ENCODE measurements at places on chromosomes 7 and 10. TPM values are rescaled to one million over a fixed set of nuclear protein-coding genes. Genes with fewer than 3 reads are reported as not detected.

DNA sequence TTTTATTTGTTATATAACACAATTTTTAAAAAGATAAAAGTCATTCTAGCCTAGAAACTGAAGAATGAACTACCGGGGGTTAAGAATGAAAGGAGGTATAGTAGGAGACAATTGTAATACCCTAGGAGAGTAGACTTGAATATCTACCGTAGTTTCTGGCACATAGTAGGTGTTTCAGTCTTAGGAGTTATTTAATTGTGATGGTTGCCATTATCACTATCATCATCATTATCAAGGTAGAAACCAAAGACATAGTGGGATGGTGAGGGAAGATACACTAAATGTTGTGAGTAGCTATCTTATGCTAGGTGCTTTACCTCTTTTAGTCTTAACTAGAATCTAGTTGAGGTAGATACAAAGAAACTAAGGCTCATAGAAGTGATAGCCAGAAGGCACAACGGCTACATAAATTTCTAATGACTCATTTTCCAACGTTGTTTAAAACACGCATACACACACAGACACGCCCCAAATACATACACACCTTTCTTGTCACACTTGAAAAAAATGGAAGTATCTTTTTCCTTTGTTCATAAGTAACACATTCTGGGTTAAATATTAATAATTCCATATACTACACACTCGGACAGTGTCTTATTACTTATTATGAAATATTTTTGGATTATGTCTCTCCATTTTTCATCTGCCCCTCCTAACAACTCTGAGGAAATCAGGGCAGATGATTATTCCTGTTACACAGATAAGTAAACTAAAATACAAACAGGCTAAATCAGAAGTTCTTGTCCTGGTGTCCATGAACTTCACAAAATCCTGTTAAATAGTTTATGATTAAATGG lies 2.0 kb upstream of the ANLN start:
- peak; percentile 26 for DNase-seq

- no peak for DNase-seq
Observed at GRCh38 chr7:69399401-69399800, 198.9 kb upstream of the AUTS2 start.

Gene FAM25A
- not detected for total RNA-seq

DNA sequence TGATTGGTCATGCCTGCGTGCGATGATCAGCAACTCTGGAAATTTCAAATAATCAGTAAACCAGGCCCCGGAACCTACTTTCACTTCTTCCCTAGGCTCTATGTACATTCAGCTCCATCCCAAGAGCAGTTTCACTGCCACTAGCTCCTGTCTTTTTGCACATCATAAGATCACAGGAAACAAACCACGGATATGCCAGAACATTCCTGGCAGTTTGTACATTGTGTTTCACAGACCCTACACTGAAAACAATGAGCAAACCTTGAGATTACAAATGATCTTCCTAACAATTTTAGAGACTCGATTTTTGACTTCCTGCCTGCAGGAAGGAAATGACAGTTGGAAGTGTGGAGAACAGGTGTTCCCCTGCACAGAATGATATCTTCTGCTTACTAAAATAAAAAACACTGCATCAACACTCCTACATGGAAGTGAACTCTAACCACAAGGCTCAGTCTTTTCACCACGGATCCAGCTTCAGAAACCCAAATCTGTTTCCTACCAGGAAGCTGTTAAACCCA lies 7.6 kb upstream of the TMEM236 start:
- no peak for DNase-seq

DNA sequence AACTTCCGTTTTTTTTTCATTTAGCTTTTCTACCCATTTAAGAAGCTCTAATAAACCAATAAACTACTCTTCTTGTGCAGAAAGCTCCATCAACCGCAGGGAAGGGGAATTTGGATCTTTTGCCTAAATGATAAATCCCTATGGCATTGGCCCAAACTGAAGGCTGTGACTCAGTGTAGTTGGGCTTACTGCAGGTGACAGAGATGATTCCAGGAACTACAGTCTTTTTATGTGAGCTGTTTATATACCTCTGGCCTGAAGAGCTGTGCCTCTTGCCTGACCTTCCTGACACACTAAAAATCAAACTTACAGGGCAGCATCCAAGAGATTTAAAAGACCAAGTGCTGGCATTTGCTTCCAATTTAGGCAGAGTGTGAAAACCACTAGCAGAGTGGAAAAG lies 25.2 kb downstream of the ABCB1 start:
- no peak for DNase-seq

DNA sequence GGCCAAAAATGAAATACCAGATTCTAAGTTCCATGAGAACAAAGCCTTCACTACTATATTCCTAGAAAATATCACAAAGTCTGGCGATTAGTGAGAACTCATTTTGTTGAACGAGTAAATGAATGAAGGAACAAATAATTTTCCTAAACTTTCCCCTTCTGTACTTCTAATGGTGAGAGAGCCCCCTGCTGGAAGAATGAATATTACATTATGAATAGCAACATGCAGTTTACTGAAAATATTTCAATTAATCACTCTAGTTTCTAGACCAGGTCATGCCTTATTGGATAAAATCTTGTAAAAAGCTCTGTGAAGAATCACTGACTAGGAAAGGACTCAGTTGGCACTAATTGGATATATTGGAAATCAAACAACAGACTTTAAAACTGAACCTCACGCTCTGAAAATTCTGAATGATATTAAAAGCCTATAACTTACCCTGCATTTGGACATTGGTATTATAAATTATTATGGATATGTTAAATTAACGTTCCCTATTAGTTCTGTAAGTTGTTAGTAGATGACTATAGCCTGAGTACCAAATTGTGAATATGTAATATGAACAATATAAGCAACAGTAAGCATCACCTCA lies 32.4 kb upstream of the MTPN start:
- peak; percentile 49 for DNase-seq

Gene OR6B1
- total RNA-seq, result not detected

DNA sequence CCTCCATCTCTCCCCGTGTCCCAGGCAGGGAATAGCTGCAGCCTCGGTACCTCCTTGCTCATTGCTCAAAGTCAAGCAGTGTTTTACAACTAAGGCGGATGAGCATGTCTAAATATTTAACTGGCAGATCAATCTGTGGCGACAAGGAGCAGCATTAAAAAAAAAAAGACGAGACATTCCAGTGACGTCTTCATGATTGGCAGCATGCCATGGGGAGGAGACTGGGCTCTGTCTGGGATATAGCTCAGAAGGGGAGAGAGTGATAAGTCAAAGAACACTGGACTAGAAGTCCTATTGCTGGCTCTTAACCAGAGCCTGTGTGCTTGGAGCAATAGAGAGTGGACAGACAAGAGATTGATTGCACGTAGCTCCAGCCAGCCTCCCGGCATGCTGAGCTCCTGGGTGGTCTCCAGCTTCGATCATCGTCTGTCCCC lies 287.5 kb upstream of the PODXL start:
- DNase-seq, result no peak

Gene PDZD7
- 1.1 TPM for total RNA-seq

Gene AKAP9
- 28.6 TPM for total RNA-seq

GRCh38 chr7:22214000-22214399 lies 143.0 kb downstream of the RAPGEF5 start:
- no peak for DNase-seq

Gene CYP2W1
- not detected for total RNA-seq

DNA sequence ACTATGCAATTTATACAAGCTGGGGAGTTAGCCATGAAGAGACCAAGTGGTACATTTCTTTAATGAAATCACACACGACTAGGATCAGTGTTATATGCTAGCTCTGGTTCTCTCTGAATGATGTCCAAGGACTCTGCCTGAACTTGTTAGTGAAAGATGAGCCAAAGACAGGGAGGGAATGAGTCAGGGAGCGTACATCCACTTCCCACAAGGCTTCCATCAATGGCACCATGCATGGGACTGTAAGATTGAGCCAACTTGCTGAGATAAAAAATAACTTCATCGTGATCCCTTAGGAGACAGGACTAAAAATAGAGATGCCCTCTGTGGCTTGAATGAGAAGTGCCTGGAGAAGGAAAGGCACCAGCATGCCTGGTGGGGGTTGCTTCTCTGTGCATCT lies 629.7 kb downstream of the ACTR3B start:
- DNase-seq, result no peak

DNA sequence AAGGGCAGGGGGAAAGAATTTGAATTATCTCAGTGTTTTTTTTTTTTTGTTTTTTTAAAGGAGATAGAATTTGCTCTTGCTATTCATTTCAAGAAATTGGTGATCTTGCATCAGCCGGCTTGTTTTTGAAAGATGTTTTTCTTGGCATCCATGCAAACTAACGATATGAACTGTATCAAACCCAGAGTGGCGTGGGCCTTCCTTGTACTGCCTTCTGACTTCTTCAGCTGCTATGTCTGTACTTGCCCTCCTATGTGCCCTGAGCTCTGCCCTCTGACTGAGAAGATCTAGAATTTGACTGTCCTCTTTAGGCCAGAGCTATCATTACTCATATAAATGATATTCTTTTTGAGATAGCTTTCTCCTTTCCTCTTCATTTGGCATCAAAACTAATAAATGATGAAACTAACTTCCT lies 183.1 kb downstream of the EXOC4 start:
- DNase-seq, result peak; percentile 71

DNA sequence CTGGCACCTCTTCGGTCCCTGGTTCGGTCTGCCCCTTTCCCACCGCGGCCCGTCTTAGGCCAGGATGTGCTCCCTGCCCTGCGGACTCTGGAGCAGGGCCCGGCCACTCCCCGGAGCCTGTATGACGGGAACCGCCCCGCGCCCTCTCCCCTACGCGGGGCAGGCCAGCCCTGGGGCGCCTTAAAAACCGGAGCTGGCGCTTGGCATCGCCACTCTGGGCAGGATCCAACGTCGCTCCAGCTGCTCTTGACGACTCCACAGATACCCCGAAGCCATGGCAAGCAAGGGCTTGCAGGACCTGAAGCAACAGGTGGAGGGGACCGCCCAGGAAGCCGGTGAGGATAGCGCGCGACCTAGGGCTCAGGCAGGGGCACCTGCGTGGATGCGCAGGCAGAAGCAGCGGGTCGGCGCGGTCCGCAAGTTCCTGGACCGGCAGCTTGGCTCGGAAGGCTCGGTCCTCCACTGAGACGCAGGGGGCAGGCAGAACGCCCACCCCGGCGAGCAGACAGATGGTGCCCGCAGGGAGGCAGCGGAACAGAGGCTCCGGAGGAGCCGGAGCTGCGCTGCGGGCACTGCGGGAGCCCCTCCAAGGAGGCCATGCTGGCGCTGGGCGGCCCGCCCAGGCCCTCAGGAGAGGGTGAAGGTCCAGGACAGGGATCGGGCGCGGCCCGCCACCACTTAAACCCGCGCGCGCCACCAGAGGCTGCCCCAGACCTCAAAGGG lies at the start of gene ADIRF:
TSS of gene ADIRF (plus strand) at position 212 of the 723 bp plus-strand sequence. CDS start at position 275, 63 bp downstream.
- no peak for DNase-seq

- no peak for DNase-seq
Observed at GRCh38 chr10:69910561-69910960, 108.9 kb downstream of the COL13A1 start.

Gene CCM2
- 49.5 TPM for total RNA-seq

Gene ANXA7
- 125 TPM for total RNA-seq

DNA sequence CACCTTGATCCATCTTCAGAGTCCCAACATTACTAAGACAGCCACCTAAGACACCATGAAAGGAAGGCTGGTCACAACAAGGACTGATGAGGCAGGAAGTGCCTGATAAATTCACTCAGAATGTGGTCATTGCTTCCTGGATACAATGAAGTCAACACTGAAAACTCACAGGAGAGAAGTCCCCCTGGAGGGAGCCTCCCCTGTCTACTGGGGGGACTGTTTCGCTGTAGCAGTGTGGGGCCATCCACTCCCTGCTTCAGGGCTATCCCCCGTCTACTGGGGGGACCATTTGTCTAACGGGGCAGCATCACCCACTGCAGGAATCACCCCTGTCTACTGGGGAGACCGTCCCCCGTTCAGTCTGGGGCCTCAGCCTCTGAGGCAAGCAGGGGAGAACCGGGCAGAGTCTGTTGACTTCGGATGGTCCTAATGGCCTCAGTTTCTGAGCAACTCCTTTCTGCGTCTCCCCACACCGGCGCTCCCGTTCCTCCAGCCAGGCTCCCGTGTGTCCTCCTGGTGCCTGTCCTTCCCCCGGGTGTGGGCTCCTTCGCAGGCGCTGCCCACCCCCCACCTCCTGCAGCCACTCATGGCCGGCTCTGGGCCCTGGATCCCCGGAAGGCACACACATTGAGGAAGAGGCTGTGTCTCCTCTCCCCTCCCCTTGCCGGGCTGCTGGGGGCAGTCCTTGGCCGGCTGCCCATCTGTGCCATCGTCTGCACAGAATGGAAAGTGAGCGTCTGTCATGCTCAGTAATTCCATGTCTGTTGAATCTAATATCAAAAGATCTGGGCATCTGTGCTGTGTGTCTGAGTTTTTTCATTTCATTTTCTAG lies 59.9 kb upstream of the DNAJB6 start:
- DNase-seq, result peak; percentile 30

Gene LRRN3
- 16.4 TPM for total RNA-seq

GRCh38 chr10:6578251-6578771 lies 1.8 kb downstream of the PRKCQ start:
- no peak for DNase-seq

DNA sequence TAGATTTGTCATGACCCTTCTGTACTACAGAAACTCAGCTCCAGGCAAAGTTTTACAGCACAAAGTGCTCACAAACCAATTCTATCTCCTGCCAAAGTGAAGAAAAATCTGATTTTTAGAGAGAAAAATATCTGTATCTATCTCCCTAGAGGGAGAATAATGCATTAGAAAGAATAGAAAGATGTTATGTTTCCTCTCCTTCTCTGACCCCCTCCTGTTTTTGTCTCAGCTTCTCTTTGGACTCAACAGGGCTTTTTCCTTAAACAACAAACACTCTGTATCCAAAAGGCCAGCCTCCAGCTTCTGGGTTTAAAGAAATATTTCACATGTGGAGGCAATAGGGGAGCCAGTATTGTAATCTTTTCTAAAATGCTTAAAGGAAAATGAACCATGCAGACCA lies 627.4 kb downstream of the REEP3 start:
- DNase-seq, result no peak

Measured in HFFc6 (cell line).